ENCODE measurements at places on chromosomes 4 and X. TPM values are rescaled to one million over a fixed set of nuclear protein-coding genes. Genes with fewer than 3 reads are reported as not detected.

The TRIM75 gene
- total RNA-seq = not detected

The TKTL2 gene
- not detected for total RNA-seq

The SYNPO2 gene
- total RNA-seq = 4.7 TPM

The CT47C1 gene
- total RNA-seq = not detected

The DCX gene
- 2.4 TPM for total RNA-seq

The FGG gene
- not detected for total RNA-seq

The ARHGEF38 gene
- not detected for total RNA-seq

GRCh38 chr4:13559413-13559812 lies 15.1 kb upstream of the NKX3-2 start:
- no peak overlapping the region for H3K27ac ChIP-seq
- peak; percentile 76 for DNase-seq
- H3K36me3 ChIP-seq = no peaks in the 10 kb centered on the region
- H3K4me3 ChIP-seq = no peak overlapping the region
- peaks cover 12% of the 10 kb centered on the region for H3K4me1 ChIP-seq
- H3K27me3 ChIP-seq = no peaks in the 10 kb centered on the region

DNA sequence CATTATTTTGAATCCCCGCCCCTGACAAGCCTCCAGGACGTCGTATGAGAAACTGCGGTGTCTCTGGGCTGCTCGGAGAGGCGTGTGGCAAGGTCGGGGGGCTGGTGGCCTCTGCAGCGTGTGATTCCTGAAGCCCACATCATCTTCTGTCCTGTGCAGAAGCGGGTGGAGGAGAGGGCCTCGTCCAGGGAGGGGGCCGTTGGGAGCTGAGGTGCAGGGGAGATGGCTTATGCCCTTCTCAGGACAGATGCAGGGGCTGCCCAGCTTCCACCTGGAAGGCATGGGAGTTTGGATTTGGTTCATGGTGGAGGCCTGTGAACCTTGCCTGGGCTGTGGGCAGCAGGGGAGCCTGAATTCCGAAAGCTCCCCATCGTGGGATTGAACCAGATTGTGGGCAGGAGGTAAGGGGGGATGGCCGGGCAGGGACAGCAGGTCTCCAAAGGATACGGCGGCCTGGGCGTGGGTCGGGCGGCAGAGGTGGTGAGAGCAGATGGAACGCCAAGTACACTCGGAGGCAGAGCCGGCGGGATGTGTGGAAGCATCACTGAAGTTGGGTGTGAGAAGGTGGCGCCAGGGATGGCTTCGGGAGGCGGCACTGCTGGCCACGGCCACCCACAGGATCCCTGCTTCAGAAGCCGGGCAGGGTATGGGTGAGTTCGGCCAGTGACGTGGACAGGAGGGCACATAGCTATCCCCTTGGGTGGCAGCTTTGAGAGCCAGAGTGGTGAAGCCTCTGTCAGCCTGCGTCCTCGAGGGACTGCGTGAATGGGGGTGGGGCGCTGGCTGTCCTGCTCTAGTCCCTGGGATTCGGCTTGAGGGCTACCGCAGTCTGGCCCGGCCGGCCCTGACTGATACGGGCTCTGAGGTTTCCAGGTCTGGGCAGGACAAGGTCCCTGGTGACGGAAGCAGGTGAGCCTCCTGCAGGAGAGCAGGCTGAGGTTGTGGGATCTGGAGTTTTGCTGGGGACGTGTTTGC lies 76.3 kb upstream of the ADRA2C start:
- no peaks in the 10 kb centered on the region for H3K36me3 ChIP-seq
- no peak for DNase-seq
- H3K4me1 ChIP-seq = no peaks in the 10 kb centered on the region

DNA sequence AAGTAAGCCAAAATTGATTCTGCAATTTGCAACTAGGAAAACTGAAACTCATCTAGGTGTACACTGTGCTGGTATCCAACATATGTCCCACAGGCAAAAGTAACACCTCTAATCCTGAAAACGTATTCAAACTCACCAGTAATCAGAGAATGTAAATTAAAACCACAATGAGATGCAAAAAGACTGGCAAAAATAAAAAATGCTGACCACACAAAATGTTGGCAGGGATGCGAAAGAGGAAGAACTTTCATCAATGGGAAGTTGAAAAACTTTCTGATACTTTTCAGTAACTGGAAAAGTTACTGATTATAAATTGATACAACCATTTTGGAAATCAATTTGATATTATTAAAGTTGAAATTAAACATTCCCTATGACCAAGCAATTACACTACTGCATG lies 20.1 kb upstream of the CORIN start:
- H3K36me3 ChIP-seq = peaks cover 8% of the 10 kb centered on the region

DNA sequence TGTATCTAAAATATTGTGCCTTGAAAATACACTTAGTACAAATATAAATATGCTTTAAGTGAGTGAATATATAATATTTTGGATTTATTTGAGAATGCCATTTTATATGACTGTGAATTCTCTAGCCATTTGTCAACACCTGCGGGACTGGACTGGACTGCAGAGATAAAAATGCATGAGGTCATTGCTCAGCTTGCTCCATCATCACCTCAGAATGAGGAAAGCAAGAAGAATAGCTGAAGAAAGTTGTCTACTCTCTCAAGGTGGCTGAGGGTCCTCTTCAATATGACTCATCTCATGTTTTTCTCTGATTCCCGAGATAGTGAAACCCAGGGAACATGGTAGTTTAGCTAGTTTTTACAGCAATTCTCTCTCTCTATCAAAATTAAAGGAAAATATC lies 732.5 kb upstream of the AGA start:
- no peaks in the 10 kb centered on the region for H3K36me3 ChIP-seq
- no peaks in the 10 kb centered on the region for H3K27me3 ChIP-seq
- H3K4me1 ChIP-seq = no peaks in the 10 kb centered on the region
- no peak overlapping the region for H3K27ac ChIP-seq

- DNase-seq = no peak
- H3K27ac ChIP-seq = no peak overlapping the region
- no peaks in the 10 kb centered on the region for H3K36me3 ChIP-seq
Observed at GRCh38 chr4:1305781-1306455, 16.2 kb downstream of the MAEA start.

DNA sequence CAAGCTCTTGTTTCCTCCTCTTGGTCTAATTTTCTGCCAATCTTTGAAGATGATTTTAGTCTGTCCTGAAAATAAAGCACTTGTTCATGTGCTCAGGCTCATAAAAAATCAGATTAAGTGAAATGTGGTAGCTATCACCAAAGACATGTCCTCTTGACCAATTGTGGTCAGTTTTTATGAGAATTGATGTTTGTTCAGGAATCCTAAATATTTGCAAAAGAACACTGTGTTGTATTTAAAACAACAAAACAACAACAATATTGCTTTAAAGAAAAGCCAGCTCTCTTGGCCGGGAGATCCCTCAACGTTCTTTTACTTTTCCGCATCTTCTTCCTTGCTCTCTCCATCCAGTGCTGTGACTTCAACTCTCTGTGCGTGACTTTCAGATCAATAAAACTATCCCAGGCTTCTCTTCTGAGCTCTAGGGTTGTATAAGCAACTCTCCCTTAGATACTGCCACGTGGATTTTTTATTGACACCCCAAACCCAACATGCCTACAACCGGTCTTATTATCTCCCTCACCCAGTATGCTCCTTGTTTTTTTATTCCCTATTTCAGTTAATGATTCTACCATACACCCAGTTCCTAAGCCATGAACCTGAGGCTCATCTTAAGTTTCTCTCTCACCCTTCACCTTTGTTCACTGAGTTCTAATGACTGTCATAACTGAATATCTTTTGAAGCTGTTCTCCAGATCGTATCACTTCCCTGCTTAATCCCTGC lies 309.9 kb downstream of the ARHGAP10 start:
- no peak overlapping the region for H3K4me3 ChIP-seq
- H3K27ac ChIP-seq = no peak overlapping the region
- no peaks in the 10 kb centered on the region for H3K36me3 ChIP-seq
- no peak for DNase-seq
- no peaks in the 10 kb centered on the region for H3K4me1 ChIP-seq

DNA sequence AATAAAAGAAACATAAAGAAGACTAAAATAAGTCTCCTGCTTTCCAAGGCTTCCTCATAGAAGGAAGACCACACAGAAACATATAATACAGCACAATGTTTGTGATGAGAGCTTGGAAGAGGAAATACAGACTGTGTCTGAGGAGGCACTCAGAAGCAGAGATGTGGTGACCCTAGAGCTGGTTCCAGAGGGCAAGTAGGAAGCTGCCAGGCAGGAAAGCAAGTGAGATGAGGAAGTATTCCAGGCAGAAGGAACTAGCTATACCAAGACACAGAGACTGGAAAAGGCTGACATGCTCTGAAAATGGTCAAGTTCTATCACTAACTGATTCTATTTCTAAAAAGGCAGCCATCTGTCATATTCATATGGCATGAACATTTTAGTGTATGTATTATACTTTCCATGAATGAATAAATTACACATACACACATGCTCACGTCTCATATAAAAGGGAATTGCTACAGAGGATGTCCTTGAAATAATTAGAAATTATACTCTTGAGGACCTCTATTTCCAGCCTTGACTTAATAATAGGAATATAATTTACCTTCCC lies 16.6 kb upstream of the HSFX2 start:
- no peak overlapping the region for H3K4me3 ChIP-seq
- DNase-seq = no peak
- H3K27me3 ChIP-seq = no peaks in the 10 kb centered on the region
- no peaks in the 10 kb centered on the region for H3K36me3 ChIP-seq
- no peaks in the 10 kb centered on the region for H3K4me1 ChIP-seq

- H3K27ac ChIP-seq = no peak overlapping the region
- H3K36me3 ChIP-seq = no peaks in the 10 kb centered on the region
- no peaks in the 10 kb centered on the region for H3K27me3 ChIP-seq
- H3K4me1 ChIP-seq = no peaks in the 10 kb centered on the region
- no peak for DNase-seq
Observed at GRCh38 chrX:24426340-24426913, 38.7 kb upstream of the PDK3 start.

DNA sequence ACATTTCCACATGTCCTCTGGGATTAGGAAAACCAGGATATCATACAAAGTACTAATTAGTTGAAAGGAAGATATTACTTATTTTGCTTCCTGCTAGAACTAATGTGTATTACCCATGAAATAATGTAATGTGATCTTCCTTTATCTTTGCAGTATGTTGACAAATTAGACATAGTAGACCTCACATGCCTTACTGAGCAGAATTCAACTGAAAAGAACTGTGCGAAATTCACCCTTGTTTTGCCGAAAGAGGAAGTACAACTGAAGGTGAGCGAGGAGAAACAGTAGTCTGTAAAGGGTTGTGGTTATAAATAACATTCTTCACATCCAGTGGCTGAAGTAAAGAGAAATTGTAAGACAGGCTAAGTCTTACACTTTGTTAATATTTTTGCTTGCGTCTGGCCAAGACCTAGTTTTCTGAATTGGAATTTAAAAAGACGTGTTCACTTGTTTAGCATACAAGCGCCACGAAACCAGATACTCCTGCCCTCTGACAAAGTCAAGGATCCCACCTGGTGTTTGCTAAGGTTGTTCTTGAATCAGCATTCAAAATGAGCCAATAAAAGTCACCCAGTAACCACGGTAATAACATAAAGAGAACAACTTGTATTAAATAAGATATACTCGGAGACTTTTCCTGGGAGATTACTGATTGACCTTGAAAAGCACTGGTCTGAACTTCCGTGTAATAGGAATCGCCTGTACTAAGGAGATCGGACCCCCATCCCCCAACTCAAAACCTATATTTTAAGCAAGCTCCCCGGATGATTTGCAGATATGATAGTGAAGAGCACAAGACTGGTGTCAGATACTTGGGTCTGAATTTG lies 16.9 kb downstream of the STAP1 start:
- H3K36me3 ChIP-seq = no peaks in the 10 kb centered on the region
- no peaks in the 10 kb centered on the region for H3K27me3 ChIP-seq
- DNase-seq = no peak
- no peak overlapping the region for H3K27ac ChIP-seq
- H3K4me1 ChIP-seq = no peaks in the 10 kb centered on the region

GRCh38 chrX:132862562-132862961 lies 95.9 kb downstream of the HS6ST2 start:
- H3K4me1 ChIP-seq = no peaks in the 10 kb centered on the region
- no peak for DNase-seq
- H3K4me3 ChIP-seq = no peak overlapping the region
- H3K36me3 ChIP-seq = no peaks in the 10 kb centered on the region

GRCh38 chrX:9555354-9555753 lies 90.5 kb downstream of the TBL1X start:
- H3K4me1 ChIP-seq = no peaks in the 10 kb centered on the region
- H3K4me3 ChIP-seq = no peak overlapping the region
- no peak for DNase-seq
- no peaks in the 10 kb centered on the region for H3K27me3 ChIP-seq

DNA sequence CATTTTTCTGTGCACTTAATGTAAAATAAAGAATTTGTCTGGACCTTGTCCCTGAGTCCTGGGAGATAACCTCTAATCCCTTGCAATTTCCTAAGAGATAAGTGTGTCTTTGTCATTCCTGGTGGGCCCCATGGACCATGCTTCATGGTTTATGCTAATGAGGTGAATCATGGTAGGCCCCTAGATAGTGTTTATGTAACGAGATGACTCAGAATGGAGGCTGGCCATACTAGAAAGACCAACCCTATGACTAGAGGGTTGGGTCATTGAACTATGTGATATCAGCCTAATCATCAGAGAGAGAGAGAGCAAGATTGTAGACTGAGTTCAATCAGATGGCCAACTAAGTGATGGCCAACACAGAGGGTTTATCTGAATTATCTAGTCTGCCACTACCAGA lies 64.2 kb upstream of the NHSL2 start:
- peak; percentile 72 for DNase-seq
- H3K4me3 ChIP-seq = no peak overlapping the region

DNA sequence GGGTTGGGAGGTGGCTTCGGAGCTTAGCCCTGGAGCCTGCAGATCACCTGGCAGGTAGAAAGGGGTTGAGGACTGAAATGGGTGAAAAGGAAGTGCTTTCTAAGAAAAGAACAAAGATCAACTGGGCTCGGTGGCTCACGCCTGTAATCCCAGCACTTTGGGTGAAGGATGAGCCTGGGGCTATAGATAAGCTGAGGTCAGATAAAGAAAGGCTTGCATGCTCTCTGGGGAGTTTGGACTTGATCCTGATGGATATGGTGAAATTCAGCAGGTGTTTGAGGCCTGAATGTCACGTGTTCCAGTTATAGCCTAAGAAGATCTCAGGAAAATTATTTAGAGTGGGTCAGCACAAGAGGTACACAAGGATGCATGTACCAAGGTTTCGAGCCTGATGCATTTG lies 40.8 kb downstream of the SLC34A2 start:
- H3K4me3 ChIP-seq = no peak overlapping the region
- DNase-seq = no peak
- H3K27me3 ChIP-seq = no peaks in the 10 kb centered on the region
- no peaks in the 10 kb centered on the region for H3K36me3 ChIP-seq
- no peaks in the 10 kb centered on the region for H3K4me1 ChIP-seq

GRCh38 chr4:147848634-147849033 lies 116.7 kb downstream of the ARHGAP10 start:
- peaks cover 2% of the 10 kb centered on the region for H3K36me3 ChIP-seq
- no peak for DNase-seq
- H3K27ac ChIP-seq = no peak overlapping the region
- H3K4me1 ChIP-seq = no peaks in the 10 kb centered on the region
- no peak overlapping the region for H3K4me3 ChIP-seq

All from astrocyte (in vitro differentiated cells and primary cell).